ENCODE measurements at places on chromosomes 12 and 14.

DNA sequence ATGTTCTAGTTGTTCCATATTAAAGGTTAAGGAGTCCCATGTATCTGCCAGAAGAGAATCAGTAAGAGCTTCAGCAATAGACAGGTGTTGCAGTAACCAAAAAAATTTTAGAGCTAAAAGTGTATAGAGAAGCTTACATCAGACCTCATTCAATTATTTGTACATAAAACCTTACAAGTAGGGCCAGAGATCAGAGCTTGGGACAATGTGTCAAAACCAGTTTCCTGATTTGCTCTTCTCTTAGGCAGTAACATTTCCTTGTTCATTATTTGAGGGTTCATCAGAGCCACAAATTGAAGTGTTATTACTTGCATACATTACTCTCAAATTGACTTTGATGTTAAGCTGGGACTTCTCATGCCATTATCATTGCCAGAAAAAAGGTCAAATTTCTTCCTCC lies 55.5 kb upstream of the ATXN7L3B start:
- no peak for DNase-seq

DNA sequence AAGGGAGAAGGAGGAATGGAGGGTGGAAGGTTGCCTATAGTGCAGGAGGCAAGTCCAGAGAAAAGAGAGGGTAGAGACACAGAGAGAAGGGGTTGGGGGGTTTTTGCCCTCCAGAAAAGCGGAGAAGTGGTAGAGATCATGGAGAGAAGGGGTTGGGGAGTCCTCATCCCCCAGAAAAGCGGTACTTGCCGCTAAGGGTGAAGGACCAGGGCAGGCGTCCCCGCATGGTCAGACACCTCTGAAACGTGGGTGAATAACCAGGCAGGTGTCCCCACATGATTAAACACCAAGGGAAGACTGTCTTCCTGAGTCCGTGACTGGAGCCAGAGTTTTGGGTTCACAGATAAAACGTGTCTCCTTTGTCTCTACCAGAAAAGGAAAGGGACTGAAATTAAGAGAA lies 439.0 kb downstream of the SOX5 start:
- DNase-seq, result no peak

DNA sequence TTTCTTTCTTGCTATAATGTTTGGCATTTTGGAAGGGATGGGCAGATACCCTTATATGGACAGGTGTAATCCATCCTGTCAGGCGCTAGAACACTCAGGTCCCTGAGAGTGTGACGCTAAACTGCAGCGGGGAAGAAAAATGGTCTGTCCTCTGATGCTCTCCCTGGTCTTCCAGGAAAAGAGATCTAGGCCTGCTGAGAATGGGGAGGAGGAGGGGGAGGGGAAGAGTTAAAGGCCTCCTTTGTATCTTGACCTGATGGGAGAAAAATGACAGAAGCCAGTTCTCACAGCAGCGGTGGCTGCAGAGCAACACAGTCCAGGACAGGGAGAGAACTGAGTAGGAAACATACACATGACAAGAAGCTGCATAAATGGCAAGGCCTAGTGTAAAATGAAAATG lies 61.1 kb downstream of the RPS6KA5 start:
- DNase-seq, result no peak

- DNase-seq, result no peak
These were observed 189.4 kb upstream of the DYRK2 start for GRCh38 chr12:67459173-67459572.

- DNase-seq, result peak; percentile 80
These were observed 96.5 kb downstream of the LGMN start for GRCh38 chr14:92651758-92652406.

- DNase-seq, result no peak
These were observed 10.0 kb upstream of the KRT82 start for GRCh38 chr12:52415870-52416750.

DNA sequence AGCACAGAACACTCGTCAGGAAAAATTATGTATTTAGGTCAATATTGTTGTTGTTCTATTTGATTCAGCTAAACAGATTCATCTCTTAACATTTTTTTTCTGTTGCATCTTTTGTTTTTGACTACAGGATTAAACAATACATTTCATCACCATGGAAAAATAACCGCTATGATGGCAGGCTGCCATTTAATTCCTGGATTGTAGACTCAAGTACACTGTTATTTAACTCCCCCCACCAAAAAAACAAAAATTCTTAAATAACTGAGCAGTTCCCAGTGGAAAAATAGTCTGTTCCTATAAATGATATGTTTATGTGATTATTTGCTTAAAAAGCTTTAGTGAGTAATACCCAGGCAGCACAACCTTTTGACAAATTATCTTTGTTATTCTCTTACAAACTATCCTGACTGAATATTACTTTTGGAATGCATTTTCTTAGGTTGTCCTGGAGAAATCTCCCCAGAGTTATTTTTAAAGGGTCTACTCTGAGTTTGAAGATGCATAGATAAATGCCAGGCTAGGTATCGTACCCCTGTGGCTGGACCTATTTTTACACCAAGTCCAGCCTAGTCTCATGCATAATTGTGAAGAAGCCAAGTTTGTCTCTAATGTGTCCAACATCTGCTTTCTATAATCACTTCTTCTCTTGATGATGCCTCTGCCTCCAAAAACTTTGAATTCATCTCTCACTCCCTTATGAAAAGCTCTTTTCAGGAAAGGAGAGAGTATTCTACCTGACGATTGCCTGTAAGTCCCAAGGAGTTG lies 3.7 kb downstream of the KERA start:
- no peak for DNase-seq

DNA sequence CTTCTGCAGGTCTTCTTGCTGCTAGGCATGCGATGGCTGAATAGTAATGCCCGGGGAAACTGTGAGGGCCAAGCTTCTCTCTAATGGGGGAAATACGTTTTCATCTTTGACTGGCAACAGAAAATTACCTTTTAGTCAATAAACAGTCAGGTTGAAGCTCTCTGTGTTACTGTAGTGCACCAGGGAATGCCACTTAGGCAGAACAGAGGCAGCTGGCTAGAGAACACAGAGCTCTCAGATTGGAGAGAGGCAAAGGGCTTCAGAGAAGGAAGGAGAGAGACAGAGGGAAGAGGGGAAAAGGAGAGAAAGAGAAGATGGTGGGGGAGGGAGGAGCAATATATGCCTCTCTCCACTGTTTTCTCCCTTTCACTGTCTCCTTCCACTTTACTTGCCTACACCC lies 6.7 kb downstream of the HSD17B6 start:
- DNase-seq, result no peak

GRCh38 chr12:27207615-27208413 lies 36.3 kb upstream of the STK38L start:
- no peak for DNase-seq

- peak; percentile 86 for DNase-seq
These were observed 1.0 kb downstream of the PCNX1 start for GRCh38 chr14:70907996-70908934.

GRCh38 chr14:76773188-76773885 lies 12.1 kb downstream of the VASH1 start:
- peak; percentile 56 for DNase-seq

DNA sequence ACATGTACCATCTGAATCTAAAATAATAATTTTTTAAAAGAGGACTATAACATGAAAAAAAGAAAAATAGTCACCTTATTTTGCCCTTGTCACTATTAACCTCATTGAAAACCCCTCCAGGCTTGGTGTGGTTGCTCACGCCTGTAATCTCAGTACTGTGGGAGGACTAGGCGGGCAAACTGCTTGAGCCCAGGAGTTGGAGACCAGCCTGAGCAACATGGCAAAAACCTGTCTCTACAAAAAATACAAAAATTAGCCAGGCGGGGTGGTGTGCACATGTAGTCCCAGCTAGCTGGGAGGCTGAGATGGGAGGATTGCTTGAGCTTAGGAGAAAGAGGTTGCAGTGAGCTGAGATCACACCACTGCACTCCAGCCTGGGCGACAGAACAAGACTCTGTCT lies 126.3 kb upstream of the KRAS start:
- DNase-seq, result no peak

- DNase-seq, result no peak
These were observed 104.1 kb upstream of the RAP1B start for GRCh38 chr12:68506619-68507018.

GRCh38 chr12:132414634-132415326 lies 75.2 kb upstream of the FBRSL1 start:
- peak; percentile 89 for DNase-seq

- no peak for DNase-seq
These were observed 813 bp upstream of the CCDC184 start for GRCh38 chr12:48182631-48183030.

DNA sequence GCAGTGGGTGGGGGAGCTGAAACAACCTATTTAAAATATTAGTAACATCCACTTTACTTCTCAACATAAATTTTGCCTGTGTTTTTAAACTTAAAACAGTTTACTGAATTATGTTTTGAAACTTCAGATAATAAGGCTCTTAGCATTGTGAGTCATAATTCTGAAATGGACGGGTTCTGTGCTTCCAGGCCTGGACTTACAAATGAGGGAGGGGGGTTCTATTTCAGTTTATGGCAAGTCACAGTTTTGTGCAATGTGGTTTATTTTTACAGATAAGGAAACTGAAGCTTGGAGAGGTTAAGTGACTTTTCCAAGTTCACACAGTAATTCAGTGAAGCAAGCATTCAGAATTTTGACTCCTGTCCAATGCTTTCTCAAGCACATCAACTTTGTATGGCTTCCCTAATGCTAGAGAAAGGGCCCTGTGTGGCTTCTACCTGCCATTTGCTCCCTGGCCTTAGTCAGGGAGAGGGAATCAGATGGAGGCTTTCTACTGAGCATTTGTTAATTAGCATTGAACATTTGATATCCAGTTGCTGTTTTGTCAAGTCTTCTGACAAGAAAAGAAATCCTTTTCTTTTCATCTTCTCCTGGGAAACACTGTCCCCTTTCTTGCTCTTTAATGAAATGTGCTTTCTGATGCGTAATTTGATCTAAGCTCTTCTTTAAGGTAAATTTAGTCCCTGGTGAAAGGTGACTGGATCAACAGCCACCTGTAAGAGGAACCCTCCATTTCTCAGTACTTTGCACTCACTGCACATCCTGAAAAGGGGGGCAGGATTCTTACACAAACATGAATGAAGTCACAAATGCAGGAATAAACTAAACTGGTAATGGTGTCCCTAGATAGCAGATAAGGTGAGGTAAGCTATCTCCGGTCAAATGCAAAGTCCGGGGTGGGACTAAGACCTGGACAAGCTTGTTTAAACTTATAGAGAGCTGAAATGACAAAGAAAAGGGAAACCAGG lies 2.5 kb upstream of the SALL2 start:
- no peak for DNase-seq

DNA sequence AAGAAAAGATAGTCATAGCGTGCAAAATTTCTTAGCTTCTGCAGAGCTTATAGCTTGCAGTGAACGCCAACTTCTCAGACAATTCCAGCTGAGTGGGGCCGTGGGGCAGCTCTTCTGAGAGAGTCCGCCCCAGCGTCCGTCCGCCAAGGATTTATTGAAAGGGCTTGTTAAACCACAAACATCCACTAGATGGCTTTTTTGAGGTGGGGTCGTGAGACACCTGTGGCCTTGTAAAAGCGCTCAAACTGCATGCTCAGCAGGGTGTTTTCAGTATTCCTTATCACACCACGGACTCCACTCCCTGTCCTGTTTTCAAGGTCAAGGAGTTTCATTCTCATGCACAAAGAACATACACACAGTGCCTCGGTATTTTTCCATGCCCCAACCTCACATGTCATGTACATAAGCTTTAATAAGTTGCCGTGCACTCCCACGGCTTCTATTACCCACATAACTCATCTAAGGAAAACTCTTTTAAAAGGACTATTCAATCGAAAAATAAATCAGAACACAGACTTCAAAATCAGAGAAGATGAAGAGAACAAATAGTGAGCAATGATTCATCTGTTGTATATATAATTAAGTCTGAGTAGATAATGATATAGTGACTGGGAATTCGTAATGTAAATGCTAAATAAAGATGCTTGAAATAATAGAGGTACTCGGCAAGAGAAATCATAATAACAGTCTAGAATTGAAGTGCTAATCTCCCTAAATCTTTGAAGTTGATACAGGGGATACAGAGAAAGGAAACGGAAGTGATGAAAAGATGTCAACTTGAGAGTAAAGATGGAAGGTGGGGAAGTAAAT lies 46.7 kb downstream of the WBP11 start:
- no peak for DNase-seq

GRCh38 chr14:23544511-23545447 lies 6.8 kb downstream of the ZFHX2 start:
- DNase-seq, result no peak

DNA sequence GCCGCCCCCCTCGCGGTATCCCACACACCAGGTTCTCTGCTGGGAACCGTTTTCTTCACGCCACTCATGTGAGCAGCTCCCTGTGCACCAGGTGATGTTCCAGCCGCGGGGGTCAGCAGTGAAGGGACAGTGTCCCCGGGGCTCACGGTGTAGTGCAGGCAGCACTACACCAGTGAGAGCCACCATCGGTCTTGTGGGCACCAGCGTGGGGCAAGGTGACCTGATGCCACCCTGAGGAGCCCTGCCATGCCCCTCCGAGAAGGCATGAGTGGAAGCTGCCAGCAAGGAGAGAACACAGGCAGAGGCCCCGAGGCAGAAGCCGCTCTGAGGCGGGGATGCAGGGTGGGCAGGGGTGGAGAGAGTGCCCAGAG lies 11.5 kb upstream of the FBRSL1 start:
- DNase-seq, result no peak

DNA sequence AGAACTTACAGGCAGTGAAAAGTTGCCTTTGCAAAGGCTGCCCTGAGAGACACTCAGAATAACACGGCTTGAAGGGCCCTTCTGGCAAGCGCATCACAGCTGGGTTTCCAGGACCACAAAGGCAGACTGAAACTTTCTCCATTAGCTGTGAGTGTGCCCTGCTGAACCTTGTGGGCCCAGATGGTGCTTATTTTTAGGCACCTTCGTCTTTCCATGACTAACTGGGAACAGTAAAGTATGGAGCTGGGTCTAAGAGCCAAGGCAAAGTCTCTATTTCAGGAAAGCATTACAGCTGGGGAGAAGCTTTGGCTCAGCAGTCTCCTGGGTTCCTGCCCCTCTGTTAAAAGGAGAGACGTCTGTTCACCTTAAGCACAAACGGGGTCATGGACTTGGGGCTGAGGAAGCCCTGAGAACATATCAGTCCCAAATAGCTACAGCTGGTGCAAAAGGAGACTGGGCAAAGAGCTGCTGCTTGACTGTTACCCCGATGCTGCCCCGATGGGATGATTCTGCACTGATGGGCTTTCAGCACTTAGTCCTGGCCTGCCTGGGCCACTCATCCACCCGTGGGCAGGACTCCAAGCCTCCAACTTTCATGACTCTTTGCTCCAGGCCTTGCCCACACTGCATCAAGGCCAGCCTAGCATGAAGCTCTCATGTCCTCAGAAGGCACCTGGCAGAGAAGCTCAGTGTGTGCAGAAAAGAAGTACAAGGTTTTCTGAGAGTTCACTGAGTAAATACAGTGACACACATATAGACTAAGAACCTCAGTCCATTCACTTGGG lies 248.3 kb downstream of the PHLDA1 start:
- no peak for DNase-seq
